Hematopoietic multipotent progenitor cell treated with erythropoietin and hydrocortisone succinate and interleukin-3 and kit ligand, for 17 days (in vitro differentiated cells): ENCODE measurements at places on chromosomes 5 and 9.

GRCh38 chr9:136083558-136084062 is 11.5 kb downstream of the NACC2 start:
- no peak for DNase-seq

GRCh38 chr9:91735049-91735448 is 215.0 kb downstream of the ROR2 start:
- no peak for DNase-seq

DNA sequence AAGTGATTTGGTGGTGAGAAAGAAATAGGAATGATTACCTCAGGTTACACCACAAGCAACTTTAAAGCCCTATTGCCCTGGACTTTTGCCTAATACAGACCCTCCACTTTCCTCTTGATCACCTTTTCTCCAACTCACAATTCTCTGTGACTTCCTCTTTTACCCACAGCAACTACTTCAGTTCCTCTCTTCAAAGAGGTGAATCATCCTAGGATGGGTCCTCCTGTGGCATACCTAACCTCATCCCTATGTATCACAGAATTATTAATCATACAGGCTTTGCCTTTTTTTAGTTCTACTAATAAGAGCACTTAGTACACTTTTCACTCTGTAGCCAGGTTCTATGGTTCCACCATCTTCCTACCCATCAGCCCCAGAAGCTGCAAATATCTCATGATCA is 19.6 kb upstream of the INSL6 start:
- DNase-seq: no peak

GRCh38 chr5:69170495-69170894 is 3.5 kb downstream of the CCNB1 start:
- DNase-seq: no peak

GRCh38 chr5:127061956-127062355 is 11.3 kb downstream of the C5orf63 start:
- no peak for DNase-seq

DNA sequence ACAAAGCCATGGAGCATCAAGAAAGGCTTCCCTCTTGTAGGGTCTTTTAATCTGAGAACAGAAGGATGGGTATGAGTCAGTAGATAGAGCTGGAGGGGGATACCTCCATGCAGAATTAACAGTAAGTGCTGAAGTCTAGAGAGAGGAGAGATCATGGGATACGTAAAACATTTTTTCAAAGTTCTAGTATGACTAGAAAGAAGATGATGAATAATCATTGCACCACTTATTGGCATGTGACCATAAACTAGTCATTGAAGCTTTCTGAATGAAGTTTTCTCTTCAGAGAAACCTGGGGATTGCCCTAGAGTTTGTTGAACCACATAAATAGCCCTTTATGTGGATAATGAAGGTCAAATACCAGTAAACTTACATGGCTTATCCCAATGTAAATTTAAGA is 48.6 kb upstream of the PTPRD start:
- no peak for DNase-seq

DNA sequence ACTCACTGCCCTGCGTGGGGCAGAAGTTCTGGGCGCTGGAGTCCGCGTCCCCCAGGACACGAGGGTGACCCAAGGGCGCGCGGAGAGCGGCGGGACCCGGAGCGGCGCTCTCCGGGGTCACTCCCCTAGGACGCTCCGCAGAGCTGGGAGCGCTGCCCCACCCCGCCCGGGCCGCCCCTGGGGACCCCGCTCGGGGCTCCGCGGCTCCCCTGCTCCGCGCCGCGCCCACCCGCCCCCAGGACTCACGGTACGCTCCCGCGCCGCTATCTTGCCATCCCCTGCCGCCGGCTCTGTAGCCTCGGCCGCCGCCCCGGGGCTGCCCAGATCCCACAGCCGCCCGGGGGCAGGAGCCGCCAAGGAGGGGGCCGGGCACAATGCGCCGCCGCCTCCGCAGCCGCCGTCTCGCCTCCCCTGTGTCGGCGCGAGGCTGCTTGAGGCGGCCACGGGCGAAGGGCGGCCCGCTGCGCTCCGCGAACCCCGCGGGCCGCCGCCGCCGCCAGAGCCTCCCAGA is 303 bp downstream of the LIFR start:
- no peak for DNase-seq
